Skeletal muscle cell (primary cell): ENCODE measurements at places on chromosomes 12 and 14.
A peak's percentile ranks its signal among the peaks of the same experiment; 100 is the strongest.

- DNase-seq, result no peak
These were observed 14.4 kb downstream of the ART4 start for GRCh38 chr12:14828892-14829291.

DNA sequence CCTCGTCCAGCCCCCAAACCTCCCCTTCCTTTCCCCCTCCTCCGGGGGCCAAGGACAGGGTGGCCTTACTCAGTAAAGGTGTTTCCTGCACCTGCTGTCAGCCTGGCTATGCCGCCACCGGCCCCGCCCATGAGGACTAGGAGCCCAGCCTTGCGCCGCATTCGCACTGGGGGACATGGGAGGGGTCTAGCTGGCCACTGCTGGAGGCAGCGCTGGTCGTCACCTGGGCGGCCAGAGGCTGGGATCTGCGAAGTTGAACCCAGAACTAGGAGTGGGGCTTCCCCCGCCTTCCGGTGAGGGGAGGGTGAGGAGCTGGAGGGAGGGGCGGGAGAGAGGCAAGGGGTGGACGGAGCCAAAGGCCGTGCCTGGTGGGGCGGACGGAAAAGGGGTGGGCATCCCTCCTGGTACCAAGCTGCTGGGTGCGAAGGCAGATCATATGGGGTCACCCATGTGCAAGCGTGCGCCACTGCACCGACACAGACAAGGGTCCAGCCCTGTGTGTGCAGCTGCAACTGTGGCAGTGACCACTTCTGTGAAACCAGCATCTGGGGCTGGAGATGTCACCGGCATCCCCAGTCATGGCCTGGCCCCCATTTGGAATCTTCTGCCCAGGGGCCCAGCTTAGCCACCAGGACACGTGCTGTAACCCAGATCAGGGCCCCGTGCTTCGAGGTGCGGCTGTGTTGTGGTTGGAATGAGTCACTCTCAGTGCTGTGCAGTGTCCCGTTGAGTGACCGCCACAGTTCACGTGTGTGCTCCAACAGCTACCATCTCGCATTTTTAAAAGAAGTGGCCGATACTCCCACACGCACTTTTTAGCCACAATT lies 8.5 kb downstream of the AMN start:
- DNase-seq, result no peak

GRCh38 chr12:66956300-66956699 lies 277.4 kb upstream of the GRIP1 start:
- no peak for DNase-seq

GRCh38 chr14:48398675-48399282 lies 723.4 kb upstream of the MDGA2 start:
- no peak for DNase-seq

DNA sequence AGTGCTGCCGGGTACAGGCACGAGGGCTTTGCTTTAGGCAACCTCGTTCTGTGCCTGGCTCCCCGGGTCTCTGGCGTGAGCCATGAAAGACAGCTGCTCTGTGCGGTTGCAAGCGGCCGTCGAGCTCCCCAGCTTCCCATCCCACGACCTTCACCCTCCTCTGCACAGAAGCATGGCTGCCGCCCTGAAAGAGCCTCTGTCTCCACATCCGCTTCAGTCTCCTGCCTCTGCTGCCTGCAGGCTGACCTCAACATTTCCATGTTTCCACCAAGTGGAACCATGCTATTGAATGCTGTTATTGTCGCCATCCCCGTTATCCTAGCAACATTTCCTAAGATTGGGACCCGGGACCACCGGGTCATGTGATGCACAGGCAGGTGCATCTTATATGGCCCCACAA lies 57.1 kb downstream of the KDM2B start:
- no peak for DNase-seq

- peak; percentile 3 for DNase-seq
These were observed 214.7 kb upstream of the GARIN2 start for GRCh38 chr14:66974397-66975025.

GRCh38 chr12:64890873-64891468 lies 66.5 kb downstream of the TBC1D30 start:
- no peak for DNase-seq

GRCh38 chr12:88309546-88309945 lies 167.4 kb downstream of the TMTC3 start:
- peak; percentile 68 for DNase-seq

- peak; percentile 16 for DNase-seq
These were observed 18.4 kb downstream of the OLR1 start for GRCh38 chr12:10153271-10154144.

- DNase-seq, result no peak
These were observed 27.4 kb upstream of the GUCY2C start for GRCh38 chr12:14723763-14724162.

DNA sequence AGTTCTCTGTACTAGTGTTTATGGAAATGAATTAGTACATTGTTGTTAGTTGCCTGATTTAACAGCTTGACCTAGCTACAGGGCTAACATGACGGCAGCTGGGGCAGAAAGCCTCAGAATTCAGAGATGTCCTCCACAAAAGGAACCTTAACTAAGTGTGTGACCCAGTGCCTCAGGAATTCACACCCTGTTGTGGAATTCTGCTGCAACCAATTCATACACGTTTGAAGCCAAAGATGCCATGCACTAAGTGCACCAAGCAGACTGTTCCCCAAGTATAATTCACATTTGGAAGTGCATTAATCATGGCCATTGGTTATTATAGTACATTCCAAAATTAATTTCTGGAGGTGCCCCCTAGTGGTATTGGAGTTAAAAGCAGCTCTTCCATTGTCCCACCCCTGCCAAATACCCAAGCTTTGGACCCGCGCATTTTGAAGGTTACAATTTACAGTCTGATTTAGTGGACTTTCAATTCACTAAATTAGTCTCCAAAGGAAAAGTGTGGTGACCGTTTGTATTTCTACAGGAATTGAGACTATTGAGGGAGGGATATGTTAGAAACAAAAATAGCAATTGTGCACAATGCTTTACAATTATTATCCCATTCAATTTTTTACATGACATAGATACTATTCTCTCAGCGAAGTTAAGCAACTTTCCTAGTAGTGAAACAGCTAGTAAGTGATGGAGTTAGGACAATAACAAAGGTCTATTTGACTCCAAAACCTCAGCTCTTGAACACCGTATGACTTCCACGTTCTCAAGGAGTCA lies 85.9 kb downstream of the PAX9 start:
- DNase-seq, result no peak

GRCh38 chr14:33848706-33849454 lies 102.0 kb downstream of the EGLN3 start:
- no peak for DNase-seq

DNA sequence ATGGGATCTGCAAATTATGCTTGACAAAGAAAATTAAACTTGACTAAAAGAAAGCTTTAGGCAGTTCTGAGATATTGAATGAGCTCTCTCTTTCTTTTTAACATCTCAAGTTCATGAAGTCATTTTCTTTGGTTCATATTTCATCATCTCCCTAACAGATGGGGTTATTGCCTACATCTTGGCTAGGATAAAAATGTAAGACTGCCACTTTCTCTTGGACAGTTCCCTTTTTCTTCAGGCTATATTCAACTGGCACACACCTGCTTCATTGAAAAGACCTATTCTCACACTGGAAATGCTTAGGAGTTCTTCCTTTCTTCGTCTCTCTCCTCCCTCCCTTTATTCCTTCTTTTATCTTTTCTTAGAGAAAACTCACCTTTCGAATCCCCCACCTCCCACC lies 355.9 kb upstream of the SEL1L start:
- no peak for DNase-seq

GRCh38 chr12:51922146-51922545 lies 14.8 kb downstream of the ACVRL1 start:
- no peak for DNase-seq

DNA sequence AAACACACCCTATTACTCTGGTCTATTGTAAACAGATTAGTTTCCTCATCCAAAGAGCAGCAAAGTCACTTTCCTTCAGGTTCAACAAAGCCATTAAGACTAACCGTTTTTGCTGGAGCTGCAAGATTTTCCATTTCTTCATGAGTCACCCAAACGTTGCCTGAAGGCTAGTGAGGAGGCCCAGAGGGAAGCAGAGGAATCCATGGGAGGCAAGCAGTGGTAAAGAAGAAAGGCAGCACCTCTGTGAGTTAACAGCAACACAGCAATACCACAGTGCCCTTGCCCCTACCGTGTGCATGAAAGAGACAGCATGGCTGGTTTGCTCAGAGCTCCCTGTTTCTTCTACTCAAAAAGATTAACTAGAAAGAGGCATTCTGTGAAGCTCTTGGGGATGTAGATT lies 206.3 kb downstream of the ACSS3 start:
- no peak for DNase-seq

DNA sequence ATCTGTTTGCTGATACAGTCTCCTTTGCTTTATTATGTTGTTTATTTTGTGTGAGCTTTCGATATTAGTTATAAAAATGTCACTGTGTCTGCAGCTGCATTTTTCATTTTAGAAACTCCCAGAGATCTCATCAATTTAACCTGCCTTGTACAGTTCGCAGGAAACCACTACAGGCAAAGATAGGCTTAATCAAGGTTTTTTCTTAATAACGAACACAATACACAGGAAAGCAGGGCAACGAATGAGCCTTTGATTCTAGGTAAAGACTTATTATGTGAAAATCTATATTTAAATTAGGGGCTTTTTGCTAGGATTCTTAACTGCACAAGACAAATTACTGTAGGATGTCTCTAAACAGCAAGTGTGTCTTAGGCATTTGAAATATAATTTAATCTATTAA lies 191.9 kb downstream of the RGS6 start:
- no peak for DNase-seq

- no peak for DNase-seq
These were observed 1.2 kb downstream of the GLT8D2 start for GRCh38 chr12:104048811-104049210.

- no peak for DNase-seq
These were observed 105.8 kb downstream of the AKAP6 start for GRCh38 chr14:32434880-32435279.

GRCh38 chr12:11059041-11059440 lies 3.1 kb downstream of the TAS2R46 start:
- no peak for DNase-seq

- DNase-seq, result peak; percentile 86
These were observed 30.4 kb downstream of the CCDC92 start for GRCh38 chr12:123942238-123942653.
